SK-N-DZ (cell line): ENCODE measurements at places on chromosomes 1 and 21.

DNA sequence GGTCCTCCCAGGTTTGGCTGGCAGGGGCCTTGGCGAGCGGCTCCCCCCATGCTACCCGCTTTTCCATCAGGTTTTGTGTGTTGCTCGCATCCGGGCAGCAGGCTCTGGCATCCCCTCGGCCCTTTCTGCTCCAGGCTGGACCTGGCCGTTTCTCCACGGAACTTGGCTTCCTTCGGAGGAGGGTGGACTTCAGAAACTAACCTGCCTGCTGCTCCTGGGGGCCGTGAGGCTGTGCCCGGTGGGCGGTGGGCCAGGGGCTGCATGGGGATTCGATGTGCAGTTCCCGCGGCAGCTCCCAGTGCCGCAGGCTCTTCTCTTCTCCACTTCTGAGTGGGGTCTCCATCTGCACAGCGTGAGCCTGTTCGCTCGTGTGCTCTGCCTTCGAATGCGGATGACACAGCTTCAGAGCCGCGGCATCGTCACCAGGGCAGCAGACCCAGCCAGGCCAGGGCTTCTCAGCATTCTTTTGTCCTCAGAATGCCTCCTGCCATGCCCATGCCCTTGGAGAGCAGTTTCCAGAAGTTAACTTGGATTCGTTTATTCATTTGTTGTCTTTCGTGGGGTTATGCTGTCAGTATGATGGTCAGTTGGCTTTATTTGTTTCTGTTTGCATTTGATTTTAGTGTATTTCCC lies 36.4 kb downstream of the PRKCZ start:
- DNase-seq: no peak

GRCh38 chr1:175978926-175979325 lies 228.2 kb downstream of the COP1 start:
- DNase-seq: no peak

DNA sequence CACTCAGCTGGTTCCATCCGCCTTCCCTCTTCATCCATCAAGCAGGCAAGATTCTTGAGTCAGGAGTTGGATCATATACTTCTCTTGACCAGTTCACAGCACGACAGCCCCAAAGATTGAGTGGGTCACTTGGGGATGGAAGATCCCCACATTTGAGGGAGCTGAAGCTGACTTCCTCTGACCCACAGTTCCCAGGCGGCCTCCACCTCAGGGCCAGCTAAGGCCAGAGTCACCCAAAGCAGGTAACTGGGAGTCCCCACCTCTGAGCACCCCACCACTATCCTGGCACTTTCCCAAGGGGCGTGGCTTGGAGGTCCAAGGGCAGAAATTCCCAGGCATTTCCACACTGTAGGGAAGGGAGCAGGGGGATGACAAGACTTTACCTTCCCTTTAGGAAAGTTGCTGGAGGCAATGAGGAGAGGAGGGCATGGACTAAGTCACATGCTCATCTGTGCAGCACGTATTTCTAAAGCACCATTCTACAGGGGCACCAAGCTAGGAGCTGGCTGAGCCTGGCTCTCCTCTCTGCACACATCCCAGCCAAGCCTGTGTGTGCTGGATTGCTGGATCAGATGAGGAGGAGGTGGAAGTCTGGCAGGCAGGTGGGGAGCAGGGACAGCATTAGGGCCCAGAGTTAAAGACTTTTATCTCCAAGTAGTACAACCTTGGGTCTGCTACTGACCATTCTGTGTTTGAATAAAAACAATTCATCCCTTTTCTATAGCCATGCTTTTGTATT lies 1.3 kb upstream of the RD3 start:
- no peak for DNase-seq

- no peak for DNase-seq
Measured at GRCh38 chr1:245988393-245989078, 518.5 kb downstream of the SMYD3 start.

- no peak for DNase-seq
Measured at GRCh38 chr21:39156024-39156423, 27.2 kb downstream of the PSMG1 start.

GRCh38 chr1:119266858-119267257 lies 101.7 kb upstream of the HAO2 start:
- no peak for DNase-seq

- no peak for DNase-seq
Measured at GRCh38 chr1:91635763-91636162, 135.1 kb downstream of the CDC7 start.

- no peak for DNase-seq
Measured at GRCh38 chr1:54678776-54679643, 36.7 kb upstream of the TTC4 start.

DNA sequence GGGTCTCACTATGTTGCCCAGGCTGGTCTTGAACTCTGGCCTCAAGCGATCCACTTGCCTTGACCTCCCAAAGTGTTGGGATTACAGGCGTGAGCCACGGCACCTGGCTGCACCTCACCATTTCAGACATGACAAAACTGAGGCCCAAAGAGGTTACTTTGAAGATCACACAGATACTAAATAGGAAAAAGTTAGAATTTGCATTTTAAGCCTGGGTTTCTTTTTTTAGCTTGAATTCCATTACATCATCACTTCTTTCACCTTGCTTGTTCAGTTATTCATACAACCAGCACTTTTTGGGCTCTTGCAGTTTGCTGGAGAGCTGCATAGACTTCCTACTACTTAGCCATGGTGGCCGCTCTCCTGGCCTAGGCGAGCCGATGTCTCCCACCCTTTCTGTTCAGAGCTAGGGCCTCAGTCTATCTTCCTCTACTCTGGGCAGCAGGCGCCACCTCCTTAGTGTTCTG lies 16.3 kb upstream of the CD2 start:
- no peak for DNase-seq

GRCh38 chr1:219333626-219334025 lies 159.9 kb downstream of the LYPLAL1 start:
- DNase-seq: no peak

DNA sequence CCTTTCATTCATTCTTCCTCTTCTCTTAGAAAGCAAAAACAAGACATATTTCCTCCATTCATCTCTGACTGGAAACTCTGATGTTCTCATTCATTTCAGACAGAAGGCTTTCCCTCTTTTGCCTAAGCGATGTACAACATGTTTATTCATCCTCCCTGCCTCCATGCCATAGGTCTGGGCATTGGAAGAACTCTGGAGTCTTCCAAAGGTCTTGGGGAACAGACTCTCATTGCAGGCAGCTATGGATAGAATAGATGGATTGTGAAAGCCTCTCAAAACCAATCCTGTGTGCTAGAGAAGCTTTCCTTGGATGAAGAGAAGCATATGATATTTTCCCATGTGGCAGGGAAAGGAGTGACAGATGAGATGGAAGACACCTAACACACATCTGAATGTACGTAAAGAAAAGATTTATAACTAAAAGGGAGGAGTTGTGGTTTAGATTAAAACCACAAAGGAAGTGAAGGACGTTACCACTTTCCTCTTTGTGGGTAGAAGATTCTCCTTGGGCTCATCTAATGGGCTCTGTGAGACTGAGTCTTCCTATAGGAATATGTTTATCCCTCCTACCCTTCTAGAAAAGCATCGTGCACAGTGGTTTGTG lies 38.7 kb downstream of the BCL9 start:
- no peak for DNase-seq

DNA sequence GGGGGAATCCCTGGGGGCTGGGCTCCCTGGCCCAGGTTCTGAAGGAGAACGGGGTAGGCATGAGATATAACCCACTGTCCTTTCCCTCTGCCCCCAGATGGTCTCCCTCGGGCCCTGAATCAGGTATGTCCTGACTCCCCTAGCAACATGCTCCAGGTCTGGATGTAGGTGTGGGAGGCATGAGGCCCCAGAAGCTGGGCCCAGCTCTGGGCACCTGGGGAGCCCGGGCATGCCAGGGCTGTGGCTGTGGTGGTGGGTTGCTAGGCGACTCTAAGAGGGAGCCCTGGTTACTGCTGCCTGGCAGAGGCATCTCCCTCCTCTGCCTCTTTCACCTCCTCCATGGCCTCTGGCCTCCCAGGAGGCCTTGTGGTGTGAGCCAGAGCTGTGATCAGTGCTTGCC lies 16.2 kb downstream of the FOXO6 start:
- no peak for DNase-seq

- DNase-seq: peak; percentile 74
Measured at GRCh38 chr1:64823691-64824476, 79.0 kb downstream of the RAVER2 start.

DNA sequence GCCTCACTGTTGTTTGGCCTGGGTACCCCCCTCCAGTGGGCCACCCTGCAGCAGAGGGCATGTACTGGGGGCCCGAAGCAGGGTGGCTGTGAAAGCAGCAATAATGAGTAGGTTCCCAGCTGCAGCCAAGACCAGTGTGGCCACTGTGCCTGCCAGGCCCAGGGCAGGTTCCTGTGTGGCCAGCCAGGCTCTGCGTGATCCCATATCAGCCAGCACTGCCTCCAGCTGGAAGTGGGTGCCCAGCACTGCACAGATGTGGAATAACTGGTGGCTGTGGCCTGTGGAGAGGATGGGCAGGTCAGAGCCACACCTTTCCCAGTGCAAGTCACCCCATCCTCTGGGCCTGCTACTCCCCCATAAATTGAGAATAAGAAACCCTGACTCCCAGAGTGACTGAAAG lies 2.1 kb downstream of the BGLAP start:
- DNase-seq: no peak

DNA sequence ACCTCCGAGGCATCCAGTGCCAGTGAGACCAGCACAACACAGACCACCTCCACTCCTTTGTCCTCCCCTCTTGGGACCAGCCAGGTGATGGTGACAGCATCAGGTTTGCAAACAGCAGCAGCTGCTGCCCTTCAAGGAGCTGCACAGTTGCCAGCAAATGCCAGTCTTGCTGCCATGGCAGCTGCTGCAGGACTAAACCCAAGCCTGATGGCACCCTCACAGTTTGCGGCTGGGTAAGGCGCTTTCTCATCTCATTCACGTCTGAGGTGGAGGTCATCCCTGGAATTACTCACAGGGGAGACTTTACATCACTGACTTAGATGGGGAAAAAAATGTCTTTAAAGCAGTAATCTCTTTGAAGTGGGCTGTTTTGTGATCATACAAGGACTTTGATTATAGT lies 106.3 kb downstream of the CD247 start:
- DNase-seq: no peak

GRCh38 chr1:184387476-184388318 lies 868 bp downstream of the C1orf21 start:
- peak; percentile 37 for DNase-seq

- no peak for DNase-seq
Measured at GRCh38 chr1:216144661-216145450, 278.4 kb downstream of the USH2A start.

DNA sequence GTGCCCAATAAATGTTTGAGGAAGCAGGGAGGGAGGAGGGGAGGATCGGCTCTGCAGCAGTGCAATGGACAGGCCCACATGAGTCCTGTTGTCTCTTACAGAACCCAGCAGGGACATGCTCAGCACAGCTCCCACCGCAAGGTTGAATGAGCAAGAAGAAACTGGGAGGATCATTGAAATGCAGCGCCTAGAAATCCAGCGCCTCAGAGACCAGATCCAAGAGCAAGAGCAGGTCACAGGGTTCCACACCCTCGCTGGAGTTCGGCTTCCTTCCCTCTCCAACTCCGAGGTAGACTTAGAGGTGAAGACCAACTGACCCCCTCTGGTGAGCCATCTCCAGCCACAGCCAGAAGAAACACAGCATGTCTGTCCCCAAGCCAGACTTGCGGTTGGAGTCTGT lies 15.9 kb upstream of the TMEM125 start:
- no peak for DNase-seq

- no peak for DNase-seq
Measured at GRCh38 chr21:32878661-32879060, 107.1 kb upstream of the PAXBP1 start.

- DNase-seq: no peak
Measured at GRCh38 chr1:55773211-55773940, 558.2 kb upstream of the USP24 start.

DNA sequence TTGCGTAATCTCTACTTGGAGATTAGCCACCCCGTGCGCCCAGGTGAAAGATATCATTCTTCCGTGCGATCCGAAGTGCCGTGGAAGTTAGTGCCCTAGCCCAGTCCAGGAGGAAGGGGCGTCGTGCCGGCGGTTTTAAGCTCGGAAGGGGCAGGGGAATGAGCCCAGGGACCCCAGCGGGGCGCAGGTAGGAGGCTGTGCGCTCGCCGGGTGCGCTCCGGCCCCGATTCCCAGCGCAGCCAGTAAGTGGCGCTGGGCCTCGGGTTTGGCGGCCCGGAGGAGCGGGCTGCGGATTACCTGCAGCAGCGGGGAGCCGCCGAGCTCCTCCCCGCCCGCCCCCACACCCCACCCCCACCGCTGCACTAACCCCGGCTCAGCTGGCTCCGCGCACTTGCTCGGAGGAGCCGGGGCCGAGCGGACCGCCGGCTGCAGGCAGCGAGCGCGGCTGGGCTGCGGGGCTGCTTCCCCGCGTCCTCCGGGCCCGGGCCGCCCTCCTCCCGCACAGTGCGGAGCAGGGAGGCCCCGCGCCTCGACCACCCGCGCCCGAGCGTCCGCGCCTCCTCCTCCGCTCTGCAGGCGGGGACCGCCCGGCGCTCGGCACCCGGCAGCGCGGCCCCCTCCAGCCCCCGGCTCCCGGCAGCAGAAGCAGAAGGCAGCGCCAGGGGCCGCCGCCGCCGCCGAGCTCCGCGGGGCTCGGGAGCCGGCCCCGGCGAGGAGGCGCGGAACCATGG lies at the start of gene RYR2:
RYR2 (plus strand) TSS at position 390 of the 731 bp plus-strand sequence; CDS start at position 728, 338 bp downstream.
- peak; percentile 52 for DNase-seq

GRCh38 chr1:10046356-10047085 lies 13.8 kb downstream of the UBE4B start:
- DNase-seq: no peak
